ENCODE measurements at places on chromosomes 1 and 21.

GRCh38 chr21:33569991-33570390, 18.5 kb downstream of the DONSON start:
- DNase-seq, result no peak

GRCh38 chr1:117732065-117732797, 126.4 kb downstream of the TENT5C start:
- DNase-seq, result no peak

DNA sequence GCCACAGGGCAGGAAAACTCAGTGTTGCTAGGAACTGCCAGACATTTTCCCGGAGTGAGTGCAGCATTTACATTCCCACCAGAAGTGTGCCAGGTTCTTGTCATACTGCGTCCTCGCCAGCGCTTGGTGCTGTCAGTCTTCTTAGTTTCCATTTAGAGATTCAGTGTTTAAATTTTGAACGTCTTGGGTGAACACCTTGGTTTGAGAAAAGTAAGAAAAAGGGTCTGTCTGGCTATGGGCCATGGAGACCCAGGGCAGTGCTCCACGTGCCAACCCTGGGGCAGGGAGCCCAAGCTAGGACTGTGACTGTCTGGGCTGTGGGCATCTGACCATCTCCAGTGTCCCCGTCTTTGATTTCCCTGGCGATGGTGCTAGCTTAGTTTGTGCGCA, 16.0 kb downstream of the IBA57 start:
- no peak for DNase-seq

GRCh38 chr1:244846653-244847052, 11.2 kb downstream of the COX20 start:
- no peak for DNase-seq

- no peak for DNase-seq
These were observed 203.0 kb downstream of the GRIK3 start for GRCh38 chr1:36831186-36831810.

- peak; percentile 13 for DNase-seq
These were observed 19.0 kb downstream of the GNG12 start for GRCh38 chr1:67814121-67814772.

DNA sequence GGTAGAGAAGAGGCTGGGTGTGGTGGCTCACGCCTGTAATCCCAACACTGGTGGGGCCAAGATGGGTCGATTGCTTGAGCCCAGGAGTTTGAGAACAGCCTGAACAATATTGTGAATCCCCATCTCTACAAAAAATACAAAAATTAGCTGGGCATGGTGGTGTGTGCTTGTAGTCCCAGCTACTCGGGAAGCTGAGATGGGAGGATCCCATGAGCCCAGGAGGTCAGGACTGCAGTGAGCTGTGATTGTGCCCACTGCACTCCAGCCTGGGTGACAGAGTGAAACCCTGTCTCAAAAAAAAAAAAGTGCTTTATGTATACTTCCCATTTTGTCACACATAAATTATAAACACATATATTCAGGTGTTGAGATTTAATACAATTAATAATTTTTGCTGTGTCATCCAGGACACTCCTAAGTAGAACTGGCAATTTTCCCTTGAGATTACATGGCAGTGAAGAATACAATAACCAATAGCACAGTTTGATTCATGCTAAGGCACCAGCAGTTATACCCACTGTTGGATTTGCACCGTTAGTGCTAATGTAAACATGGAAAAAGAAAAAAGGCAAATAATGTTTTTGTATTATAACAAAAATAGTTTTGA, 15.5 kb downstream of the GABPB2 start:
- DNase-seq, result no peak

- DNase-seq, result peak; percentile 47
These were observed 11.9 kb downstream of the SH2D2A start for GRCh38 chr1:156804572-156805243.

GRCh38 chr1:21641537-21641936, 27.6 kb downstream of the RAP1GAP start:
- no peak for DNase-seq

GRCh38 chr1:113660088-113660487, 99.2 kb downstream of the PHTF1 start:
- peak; percentile 37 for DNase-seq
